ENCODE measurements at places on chromosomes 2 and 18.

DNA sequence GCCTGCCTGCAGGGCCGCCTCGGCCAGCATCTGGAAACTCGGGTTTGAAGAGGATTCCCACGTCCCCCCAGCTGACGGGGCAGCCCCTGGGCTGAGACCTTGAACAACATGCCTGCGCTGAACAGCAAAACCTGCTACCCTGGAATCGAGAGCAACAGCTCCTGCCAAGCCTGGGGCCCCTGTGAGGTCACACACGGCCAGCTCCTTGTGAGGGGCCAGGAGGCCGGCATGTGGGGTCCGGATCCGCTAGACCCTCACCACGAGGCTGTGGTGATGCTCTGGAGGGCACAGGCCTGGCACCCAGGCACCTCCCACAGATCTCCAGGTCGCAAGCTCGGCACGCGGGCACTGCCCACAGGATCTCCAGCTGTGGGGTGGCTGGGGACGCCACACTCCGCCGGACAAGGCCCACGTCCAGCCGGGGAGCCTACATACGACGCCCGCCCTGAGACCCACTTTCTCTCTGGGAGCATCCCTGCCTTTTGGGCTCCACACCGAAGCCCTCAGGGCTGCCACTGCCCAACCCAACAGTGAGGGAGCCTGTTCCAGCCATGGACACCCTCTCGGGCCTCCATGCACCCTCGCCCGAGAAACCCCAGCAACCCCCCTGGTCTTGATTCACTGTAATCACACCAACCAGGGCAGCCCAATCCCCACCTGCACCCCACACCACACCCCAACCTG is 34.1 kb downstream of the SLC66A2 start:
- DNase-seq = no peak

DNA sequence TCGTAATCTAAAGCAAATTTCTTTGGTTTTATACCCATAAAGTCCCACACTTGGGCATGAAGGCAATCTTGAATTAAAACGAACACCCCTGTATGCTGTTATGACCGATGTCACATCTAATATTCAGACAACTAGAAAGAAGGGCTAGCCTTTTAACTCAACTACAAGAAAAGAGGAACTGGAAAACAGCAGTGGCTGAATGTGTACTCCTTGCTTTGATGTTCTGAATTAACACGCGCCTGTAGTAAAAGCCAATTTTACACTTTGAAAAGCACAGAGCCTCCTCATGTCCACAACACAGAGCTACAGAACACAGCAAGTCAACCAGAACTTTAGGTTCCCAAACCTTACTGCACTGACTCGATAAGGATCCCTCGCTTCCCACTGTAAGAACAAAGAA is 147.6 kb downstream of the HDAC4 start:
- no peak for DNase-seq

GRCh38 chr18:55863876-55864275 is 275.9 kb upstream of the TCF4 start:
- no peak for DNase-seq

DNA sequence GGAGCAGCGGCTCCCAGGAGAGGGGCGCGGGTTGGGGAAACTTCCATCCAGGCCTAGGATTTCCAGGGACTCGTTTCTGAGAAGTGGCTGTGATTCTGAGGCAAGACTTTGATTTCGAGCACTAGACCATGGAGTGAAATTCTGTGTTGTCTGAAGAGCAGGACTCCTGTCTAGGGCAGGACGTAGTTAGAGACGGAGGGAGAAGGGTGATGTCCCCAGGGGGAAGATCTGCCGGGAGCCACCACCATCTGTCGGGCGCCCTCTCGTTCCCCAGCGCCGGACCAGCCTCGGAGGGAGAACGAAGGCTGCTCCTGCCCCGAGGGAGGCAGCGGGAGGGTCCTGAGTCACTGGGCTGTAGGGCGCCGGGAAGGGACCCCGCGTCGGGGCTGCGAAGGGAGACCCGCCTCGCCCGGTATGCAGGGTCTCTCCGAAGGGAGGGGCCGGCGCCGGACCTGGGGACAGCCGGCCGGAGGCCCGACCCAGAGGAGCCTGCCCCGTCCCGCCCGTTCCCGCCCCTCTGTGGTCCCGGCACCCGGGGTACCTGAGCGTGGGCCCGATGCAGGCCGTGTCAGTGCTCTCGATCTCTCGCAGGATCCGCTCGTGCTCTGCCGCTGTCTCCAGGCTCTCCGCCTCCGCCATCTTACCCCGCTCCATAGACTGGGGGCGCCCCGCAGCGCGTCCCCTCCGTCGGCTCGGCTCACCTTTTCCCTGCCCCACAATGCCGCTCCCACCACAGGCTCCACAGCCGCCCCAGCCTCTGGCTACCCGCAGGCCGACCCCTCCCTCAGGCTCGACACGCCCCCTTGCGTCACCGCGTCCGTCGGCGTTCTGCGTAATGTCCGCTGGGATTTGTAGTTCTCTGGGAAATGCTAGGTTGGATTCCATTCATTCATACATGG is at the start of gene EXOC6B:
Gene EXOC6B (minus strand): TSS at position 777 of the 899 bp plus-strand sequence.
- DNase-seq = peak; percentile 75

- no peak for DNase-seq
These were observed 53.8 kb downstream of the PRKCE start for GRCh38 chr2:45705233-45705632.

GRCh38 chr2:44367591-44367990 is 5.8 kb downstream of the CAMKMT start:
- no peak for DNase-seq

DNA sequence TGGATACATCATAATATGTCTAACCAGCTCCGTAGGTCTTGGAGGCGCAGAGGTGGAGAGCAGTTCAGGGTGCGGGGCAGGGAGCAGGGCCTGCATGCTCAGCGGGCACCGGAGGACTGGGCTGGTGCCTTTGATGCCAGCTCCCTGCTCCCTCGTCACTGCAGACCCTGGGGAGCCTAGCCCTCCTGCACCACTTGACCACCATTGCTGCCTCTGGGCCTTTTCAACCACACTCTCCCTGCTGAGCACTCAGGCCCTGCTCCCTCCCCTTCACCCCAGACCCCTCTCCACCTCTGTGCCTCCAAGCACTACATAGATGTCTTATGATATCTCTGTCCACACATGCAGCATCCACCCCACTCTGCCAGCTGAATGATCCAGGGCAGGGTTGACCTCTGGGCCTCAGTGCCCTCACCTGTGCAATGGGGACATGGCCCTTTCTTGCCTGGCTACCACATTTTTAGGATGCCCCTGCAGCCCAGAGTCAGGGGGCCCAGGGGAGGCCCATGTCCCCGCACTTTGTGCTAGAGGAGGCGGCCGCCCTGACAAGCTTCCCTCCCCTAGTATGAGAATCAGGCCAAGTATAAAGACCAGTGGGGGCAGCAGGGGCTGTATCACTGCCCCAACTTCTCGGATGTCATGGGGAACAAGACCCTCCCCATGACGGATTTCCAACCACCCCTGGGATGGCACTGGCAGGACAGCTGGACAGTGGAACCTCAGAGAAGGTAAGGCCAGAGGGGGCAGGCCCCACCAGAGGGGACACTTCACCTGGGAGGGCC is 46.3 kb downstream of the FER1L5 start:
- no peak for DNase-seq

DNA sequence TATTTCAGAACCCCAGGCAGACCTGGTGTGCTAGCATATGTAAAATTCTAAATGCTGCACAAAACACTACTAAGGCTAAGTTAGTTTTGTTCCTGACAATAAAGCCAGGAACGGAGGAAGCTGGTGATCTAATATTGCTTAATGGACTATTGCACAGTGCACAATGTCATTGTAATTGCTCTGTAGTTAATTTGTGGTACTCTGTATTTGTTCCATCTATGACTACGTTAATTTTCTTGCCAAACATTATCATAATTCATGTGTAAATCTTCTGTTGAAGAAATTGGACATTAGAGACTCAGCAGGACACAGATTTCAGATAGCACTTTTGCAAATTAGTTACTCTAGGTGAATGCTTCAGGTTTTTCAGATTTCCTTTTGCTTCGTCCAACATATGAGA is 232.3 kb downstream of the RIT2 start:
- DNase-seq = no peak

- DNase-seq = no peak
These were observed 62.7 kb downstream of the ZNF516 start for GRCh38 chr18:76432274-76432755.

GRCh38 chr2:19474128-19474527 is 115.7 kb upstream of the OSR1 start:
- no peak for DNase-seq

DNA sequence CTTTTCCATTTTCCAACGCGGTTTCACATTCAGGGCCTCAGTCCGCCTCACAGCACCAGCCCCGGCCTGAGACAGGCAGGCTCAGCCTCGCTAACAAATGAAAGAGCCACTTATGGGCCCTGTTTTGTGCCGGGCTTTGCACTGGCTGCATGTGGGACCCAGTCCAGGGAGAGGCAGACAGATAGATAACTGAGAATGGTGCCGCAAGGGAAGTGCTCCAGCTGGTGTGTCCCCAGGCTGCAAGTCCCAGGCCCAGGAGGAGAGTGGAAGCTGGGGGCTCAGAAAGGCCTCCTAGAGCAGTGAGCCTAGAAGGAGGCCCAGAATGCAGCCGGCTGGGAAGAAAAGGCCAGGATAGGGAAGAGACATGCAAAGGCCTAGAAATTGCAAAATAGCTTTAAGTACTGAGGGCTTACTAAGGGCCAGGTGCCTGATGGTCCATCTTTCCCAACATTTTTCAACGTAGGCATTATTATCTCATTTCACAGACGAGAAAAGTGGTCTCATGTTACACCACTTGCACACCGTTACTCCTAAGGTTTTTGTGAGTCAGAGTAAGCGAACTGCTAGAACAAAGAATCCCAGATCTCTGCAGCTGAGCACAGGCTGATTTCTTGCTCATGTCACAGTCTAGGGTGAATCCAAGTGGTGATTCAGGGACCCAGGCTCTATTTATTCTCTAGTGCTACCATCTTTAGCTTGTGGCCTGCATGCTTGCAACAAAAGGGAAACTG is 26.0 kb downstream of the ADRA2B start:
- DNase-seq = no peak

GRCh38 chr18:73352546-73352945 is 484.8 kb upstream of the NETO1 start:
- peak; percentile 75 for DNase-seq

DNA sequence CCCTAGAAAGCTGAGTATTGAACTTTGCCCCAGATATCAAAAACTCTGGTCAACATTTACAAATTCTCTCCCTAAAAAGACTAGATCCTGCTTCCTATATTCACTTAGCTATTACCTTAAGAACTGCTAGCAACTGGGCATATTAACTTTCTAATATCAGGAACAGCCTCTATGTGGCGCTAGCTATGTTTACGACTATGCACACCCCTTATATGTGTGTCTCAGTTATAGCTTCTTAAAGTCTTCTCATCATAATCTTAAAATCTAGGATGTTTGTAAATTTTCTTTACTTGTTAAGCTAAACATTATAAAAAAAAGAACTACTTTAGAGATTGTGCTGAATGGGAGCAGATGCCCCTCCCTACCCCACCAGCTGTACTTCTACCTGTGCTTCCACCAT is 1.7 kb upstream of the STAMBP start:
- DNase-seq = no peak

GRCh38 chr18:5973099-5973498 is 77.8 kb upstream of the TMEM200C start:
- DNase-seq = no peak

DNA sequence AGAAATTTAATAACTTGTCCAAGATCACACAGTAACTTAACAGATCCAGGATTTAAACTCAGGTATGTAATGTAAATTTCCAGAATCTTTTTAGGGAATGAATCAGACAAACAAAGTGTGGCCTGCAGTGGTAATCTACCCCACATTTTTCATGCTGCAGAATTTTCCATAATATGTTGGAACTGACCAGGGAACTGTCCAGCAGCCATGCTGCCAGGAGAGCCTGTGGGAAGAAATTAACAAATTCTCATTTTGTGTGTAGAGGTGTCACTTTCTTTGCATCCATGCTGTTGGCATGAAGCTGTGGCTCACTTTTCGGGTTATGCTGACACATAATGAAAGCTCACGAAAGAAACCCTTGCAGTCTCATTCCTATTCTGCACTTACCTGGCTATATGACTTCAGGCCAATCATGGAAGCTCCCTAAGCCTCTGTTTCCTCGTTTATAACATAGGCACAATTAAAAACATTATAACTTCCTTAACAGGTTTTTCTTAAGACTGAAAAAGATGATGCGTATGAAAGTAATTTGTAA is 54.7 kb downstream of the CDKL4 start:
- no peak for DNase-seq

GRCh38 chr18:24054130-24054529 is 39.6 kb downstream of the TTC39C start:
- no peak for DNase-seq

DNA sequence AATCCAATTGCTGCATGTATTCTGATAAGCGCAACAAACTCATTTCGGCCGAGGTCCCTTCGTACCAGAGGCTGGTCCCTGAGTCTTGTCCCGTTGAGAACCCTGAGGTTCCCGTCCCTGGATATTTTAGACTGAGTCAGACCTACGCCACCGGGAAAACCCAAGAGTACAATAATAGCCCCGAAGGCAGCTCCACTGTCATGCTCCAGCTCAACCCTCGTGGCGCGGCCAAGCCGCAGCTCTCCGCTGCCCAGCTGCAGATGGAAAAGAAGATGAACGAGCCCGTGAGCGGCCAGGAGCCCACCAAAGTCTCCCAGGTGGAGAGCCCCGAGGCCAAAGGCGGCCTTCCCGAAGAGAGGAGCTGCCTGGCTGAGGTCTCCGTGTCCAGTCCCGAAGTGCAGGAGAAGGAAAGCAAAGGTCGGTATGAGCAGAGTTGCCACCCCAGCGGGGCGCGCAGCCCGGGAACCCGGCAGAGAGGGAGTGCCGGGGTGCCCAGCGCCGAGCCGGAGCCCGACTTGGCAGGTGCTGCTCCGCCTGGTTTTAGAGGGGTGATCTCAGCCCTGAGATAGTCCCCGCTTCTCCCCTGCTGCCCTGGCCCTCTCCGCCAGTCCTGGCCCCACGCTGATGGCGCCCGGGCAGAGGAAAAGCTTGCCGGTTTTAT is 714 bp downstream of the HOXD10 start:
- no peak for DNase-seq

GRCh38 chr2:59694176-59694575 is 859.3 kb downstream of the BCL11A start:
- DNase-seq = no peak

GRCh38 chr18:49019446-49020045 is 68.8 kb upstream of the SMAD7 start:
- DNase-seq = no peak

- no peak for DNase-seq
These were observed 66.4 kb downstream of the PRELID3A start for GRCh38 chr18:12474146-12474545.

- DNase-seq = no peak
These were observed 10.6 kb downstream of the PLEKHB2 start for GRCh38 chr2:131115752-131116151.

GRCh38 chr2:73075477-73076373 is 4.2 kb upstream of the SFXN5 start:
- DNase-seq = peak; percentile 47

DNA sequence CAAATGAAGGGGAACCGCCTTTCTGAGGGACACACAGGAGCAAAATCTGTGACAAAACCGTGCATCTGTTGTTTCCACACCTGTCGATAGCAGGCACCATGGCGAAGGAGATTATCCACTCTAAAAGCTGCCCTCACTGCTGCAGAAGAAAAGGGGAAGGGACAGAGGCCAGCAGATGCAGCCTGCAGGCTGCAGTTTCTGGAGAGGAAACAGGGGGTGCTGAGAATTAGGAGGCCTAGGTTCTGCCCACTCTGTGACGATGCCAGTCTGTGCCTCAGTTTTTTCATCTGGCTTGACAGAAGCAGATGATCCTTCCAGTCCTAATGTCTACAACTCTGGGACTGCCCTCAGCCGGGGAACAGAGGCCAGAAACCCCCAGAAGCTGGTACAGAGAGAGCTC is 17.7 kb downstream of the PAX8 start:
- DNase-seq = no peak

Measured in fibroblast of the conjunctiva (primary cell).